ENCODE measurements at places on chromosomes 1 and 21. TPM values are rescaled to one million over a fixed set of nuclear protein-coding genes. Genes with fewer than 3 reads are reported as not detected.

The STRIP1 gene
- total RNA-seq: 24.3 TPM

The TEKT2 gene
- total RNA-seq: 0.65 TPM

The OVAAL gene
- total RNA-seq: not detected

The DLGAP3 gene
- not detected for total RNA-seq

The OR2T2 gene
- total RNA-seq: not detected

The PLA2G2F gene
- total RNA-seq: not detected

The ADCY10 gene
- not detected for total RNA-seq

The GBP6 gene
- 75.2 TPM for total RNA-seq

The DPT gene
- not detected for total RNA-seq

The RGS16 gene
- total RNA-seq: 0.74 TPM

The RUNX3 gene
- 4.6 TPM for total RNA-seq

The C1orf87 gene
- not detected for total RNA-seq

The TMIGD3 gene
- total RNA-seq: not detected

The CROCC gene
- 16.6 TPM for total RNA-seq

The BRDT gene
- not detected for total RNA-seq

Data from airway epithelial cell (primary cell).